ENCODE measurements at places on chromosomes 6 and 20. TPM values are rescaled to one million over a fixed set of nuclear protein-coding genes. Genes with fewer than 3 reads are reported as not detected.

The BEND3 gene
- total RNA-seq, result 1.7 TPM

The DLL1 gene
- total RNA-seq, result 0.46 TPM

The RBM24 gene
- total RNA-seq, result 3.5 TPM

The SLC22A1 gene
- 0.92 TPM for total RNA-seq

The FAM162B gene
- 1.4 TPM for total RNA-seq

The ZBTB12 gene
- total RNA-seq, result 3.8 TPM

The DEFB124 gene
- not detected for total RNA-seq

The LRRC73 gene
- total RNA-seq, result 0.65 TPM

The SYCP2L gene
- total RNA-seq, result 0.09 TPM

The BPIFA1 gene
- not detected for total RNA-seq

The RFX6 gene
- not detected for total RNA-seq

The SPATA25 gene
- total RNA-seq, result 1.9 TPM

The ZNF322 gene
- 14.1 TPM for total RNA-seq

The FABP7 gene
- total RNA-seq, result 0.71 TPM

The KIF13A gene
- total RNA-seq, result 72.6 TPM

The LAMA5 gene
- 18.0 TPM for total RNA-seq

The BIRC7 gene
- 0.65 TPM for total RNA-seq

The TRIM15 gene
- not detected for total RNA-seq

The TAF4 gene
- total RNA-seq, result 2.4 TPM

The ARHGAP40 gene
- not detected for total RNA-seq

The TMEM244 gene
- not detected for total RNA-seq

The CLDN20 gene
- not detected for total RNA-seq

The GPLD1 gene
- 0.14 TPM for total RNA-seq

The FOXQ1 gene
- 0.14 TPM for total RNA-seq

The WFDC10B gene
- total RNA-seq, result 0.14 TPM

The KCNS1 gene
- total RNA-seq, result 0.14 TPM

The MAFB gene
- total RNA-seq, result under 0.01 TPM

The OPRM1 gene
- total RNA-seq, result not detected

The SLPI gene
- total RNA-seq, result 2.6 TPM

The BTN1A1 gene
- not detected for total RNA-seq

The IL17A gene
- total RNA-seq, result not detected

The SERINC1 gene
- 261 TPM for total RNA-seq

The CLPSL1 gene
- total RNA-seq, result not detected

The SAYSD1 gene
- 8.7 TPM for total RNA-seq

The ZC2HC1B gene
- total RNA-seq, result not detected

The BFSP1 gene
- 2.8 TPM for total RNA-seq

The GLO1 gene
- 87.0 TPM for total RNA-seq

The PTGIS gene
- 605 TPM for total RNA-seq

The BPIFB2 gene
- not detected for total RNA-seq

The SMOC2 gene
- under 0.01 TPM for total RNA-seq

The SLC16A10 gene
- total RNA-seq, result not detected

The TRIM10 gene
- total RNA-seq, result not detected
